ENCODE measurements at places on chromosomes 3 and 15.

DNA sequence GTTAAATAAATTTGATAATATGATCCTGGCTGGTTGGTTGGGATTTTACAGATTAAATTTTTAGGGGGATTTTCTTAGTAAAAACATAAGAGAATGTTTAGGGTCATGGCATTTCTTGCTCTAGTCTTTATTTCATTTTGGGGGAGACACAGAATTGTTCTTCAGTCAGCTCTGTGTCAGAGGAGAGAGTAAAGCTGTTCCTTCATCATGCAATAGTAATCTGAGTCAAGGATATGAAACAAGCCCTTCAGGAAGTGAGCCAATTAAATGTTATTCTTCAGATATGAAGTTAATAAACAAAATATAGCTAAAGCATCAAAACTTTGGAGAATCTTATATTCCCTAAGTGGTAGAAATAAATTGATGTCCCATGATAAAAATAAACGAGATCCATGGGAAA, 22.9 kb upstream of the SLC4A7 start:
- DNase-seq, result no peak

DNA sequence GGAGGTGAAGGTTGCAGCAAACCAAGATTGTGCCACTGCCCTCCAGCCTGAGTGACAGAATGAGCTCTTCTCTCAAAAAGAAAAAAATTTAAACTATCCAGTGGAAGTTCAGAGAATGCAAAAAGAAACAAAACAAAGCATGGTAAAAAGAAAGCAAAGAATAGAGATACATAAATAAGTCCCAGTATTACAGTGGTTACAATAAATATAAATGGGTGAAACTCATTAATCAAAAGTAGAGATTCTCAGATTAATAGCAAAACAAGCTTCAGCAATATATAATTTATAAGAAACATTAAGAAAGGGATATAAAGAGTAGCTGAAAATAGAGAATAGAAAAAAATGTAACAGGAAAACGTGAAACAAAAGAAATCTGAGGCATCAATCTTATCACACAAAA, 23.6 kb upstream of the GHSR start:
- DNase-seq, result no peak

GRCh38 chr3:111737706-111738086, 121.4 kb upstream of the PHLDB2 start:
- no peak for DNase-seq

- DNase-seq, result no peak
These were observed 245.3 kb downstream of the DTWD1 start for GRCh38 chr15:49865925-49866757.

GRCh38 chr15:90004252-90004651, 3.1 kb downstream of the ZNF710 start:
- DNase-seq, result no peak

- DNase-seq, result no peak
These were observed 158.7 kb upstream of the UBE3A start for GRCh38 chr15:25597571-25597970.

- no peak for DNase-seq
These were observed 6.0 kb downstream of the KLF15 start for GRCh38 chr3:126351086-126351770.

GRCh38 chr15:78680431-78681075, 39.5 kb upstream of the CHRNB4 start:
- DNase-seq, result no peak

- DNase-seq, result no peak
These were observed 39.3 kb downstream of the IL1RAP start for GRCh38 chr3:190552969-190553759.

- no peak for DNase-seq
These were observed 25.0 kb downstream of the ANXA2 start for GRCh38 chr15:60372756-60373155.

DNA sequence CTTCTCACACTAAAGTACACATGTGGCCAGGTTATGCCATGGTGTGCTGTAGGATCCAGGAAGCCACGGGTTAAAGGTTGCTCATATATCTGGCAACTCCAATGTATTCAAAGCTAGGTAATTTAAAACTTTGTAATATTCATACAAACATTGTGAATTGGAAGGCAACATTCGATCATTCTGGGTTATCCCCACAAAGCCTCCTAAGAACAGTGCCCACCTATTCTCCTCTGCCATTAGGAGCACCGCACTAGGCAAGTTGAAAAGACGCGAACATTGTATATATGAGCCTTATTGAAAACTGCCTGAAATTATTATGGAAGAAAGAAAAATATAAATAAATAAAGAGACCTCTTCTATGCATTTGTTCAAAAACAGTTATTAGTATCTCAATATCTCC, 228.2 kb downstream of the IGSF11 start:
- no peak for DNase-seq

- DNase-seq, result no peak
These were observed 192.3 kb upstream of the RBMS3 start for GRCh38 chr3:29088579-29088978.

DNA sequence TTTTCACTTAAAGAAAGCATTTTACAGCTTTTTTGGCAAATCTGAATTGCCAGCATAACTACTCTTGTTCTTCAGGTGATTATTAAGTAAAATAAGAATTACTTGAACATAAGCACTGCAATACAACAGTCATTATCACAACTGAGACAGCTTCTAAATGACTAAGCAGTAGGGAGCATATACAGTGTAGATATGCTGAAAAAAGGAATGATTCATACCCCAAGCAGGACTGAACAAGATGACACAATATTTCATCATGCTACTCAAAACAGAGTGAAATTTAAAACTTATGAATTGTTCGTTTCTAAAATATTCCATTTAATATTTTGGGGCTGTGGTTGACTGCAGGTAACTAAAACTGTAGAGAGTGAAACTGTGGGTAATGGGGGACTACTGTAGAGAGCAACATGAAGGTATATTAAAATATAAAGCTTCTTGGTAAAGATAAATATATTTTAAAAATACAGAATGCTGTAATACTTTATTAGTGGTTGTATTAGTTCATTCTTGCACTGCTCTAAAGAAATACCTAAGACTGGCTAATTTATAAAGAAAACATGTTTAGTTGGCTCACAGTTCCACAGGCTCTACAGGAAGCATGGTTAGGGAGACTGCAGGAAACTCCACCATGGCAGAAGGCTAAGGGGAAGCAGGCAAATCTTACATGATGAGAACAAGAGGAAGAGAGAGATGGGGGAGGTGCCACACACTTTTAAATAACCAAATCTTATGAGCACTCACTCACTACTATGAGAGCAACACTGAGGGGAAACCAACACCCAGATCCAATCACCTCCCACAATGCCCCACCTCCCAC, 84.8 kb downstream of the DCLK3 start:
- no peak for DNase-seq

DNA sequence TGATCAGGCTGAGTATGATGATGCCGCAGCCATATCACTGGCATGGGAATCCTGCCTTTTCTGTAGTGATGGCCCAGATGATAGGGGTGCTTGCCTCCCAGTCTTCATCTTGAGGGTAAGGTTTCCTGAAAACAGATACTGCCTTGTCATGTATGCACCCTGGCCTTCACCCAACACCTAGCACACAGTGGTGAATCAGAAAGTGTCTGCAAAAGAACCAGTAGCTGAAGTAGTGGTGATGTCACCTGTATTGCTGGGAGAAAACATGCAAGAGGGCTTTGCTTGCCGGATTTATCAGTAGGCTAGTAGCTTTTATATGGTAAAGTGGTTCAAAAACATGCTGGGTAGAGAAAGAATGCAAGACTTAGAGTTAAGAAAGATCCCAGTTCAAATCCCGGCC, 419.8 kb upstream of the WNT5A start:
- no peak for DNase-seq

All from stimulated activated CD4-positive, alpha-beta T cell treated with anti-CD3 and anti-CD28 coated beads, Interleukin-4, amount 100 ng/mL, for 48 hours (primary cell).